Caco-2 (cell line): ENCODE measurements at places on chromosomes 4 and X.

GRCh38 chr4:128776794-128777216 lies 32.7 kb upstream of the JADE1 start:
- DNase-seq: peak; percentile 15

- DNase-seq: no peak
These were observed 68.7 kb downstream of the WFS1 start for GRCh38 chr4:6338175-6338950.

DNA sequence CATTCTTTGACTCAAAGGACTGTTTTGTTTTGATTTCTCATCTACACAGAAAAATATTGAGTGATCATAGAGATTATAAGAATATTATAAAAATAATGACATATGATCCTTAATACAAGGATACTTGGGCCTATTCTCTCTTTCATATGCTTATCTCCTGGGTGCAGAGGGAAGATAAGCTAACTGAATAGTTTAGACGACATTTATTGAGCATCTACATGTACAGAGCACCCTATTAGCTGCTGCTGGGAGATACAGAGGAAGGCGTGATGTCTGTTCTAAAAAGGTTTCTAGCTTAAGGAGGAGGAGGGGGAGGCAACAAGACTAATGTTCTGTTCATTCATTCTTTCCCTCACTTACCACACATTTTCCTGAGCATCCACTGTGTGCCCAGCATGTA lies 106.8 kb downstream of the HDAC8 start:
- DNase-seq: no peak

- peak; percentile 58 for DNase-seq
These were observed 49.1 kb downstream of the ABCG2 start for GRCh38 chr4:88109123-88109881.

DNA sequence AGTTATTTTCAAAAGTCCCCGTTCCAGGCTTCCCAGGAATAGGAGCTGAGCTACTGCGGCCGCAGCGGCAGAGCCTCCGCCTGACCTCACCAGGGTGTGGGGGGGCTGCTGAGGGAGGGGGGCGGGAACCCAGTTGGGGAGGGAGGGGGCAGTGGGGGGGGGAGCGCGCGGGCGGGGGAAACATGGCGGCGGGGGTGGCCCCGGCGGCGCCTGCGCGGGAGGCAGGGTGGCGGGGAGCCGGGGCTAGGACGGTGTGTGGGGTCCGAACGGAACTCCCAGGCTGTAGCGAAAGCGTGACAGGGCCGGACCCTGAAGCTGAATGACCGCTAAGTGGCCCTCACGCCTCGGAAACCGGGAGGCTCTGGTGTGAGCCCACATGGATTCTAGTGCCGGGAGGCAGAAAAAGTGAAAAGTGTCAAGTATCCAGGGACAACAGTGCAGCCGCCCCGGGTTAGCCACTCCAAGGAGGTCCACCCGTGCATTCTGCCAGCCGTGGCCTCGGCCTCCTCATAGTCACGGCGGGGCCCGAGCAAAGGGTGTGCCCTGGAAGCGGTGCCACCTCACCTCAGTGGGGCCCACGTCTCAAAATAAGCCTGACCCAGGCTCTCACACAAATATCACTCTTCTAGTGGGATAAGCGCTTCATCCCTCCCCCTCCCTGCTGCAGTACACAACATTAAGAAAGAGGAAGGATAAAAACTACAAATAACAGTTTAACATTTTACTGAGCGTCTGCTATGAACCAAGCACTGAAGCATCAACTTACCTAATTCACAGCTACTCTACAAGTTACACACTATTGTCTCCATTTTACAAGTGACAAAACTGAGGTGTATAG lies at the start of gene KLHL13:
Gene KLHL13 (minus strand): TSS at position 98 of the 838 bp plus-strand sequence. CDS start 88,337 bp downstream, outside the sequence.
- peak; percentile 49 for DNase-seq

GRCh38 chr4:3502941-3503936 lies 29.0 kb downstream of the LRPAP1 start:
- DNase-seq: no peak

DNA sequence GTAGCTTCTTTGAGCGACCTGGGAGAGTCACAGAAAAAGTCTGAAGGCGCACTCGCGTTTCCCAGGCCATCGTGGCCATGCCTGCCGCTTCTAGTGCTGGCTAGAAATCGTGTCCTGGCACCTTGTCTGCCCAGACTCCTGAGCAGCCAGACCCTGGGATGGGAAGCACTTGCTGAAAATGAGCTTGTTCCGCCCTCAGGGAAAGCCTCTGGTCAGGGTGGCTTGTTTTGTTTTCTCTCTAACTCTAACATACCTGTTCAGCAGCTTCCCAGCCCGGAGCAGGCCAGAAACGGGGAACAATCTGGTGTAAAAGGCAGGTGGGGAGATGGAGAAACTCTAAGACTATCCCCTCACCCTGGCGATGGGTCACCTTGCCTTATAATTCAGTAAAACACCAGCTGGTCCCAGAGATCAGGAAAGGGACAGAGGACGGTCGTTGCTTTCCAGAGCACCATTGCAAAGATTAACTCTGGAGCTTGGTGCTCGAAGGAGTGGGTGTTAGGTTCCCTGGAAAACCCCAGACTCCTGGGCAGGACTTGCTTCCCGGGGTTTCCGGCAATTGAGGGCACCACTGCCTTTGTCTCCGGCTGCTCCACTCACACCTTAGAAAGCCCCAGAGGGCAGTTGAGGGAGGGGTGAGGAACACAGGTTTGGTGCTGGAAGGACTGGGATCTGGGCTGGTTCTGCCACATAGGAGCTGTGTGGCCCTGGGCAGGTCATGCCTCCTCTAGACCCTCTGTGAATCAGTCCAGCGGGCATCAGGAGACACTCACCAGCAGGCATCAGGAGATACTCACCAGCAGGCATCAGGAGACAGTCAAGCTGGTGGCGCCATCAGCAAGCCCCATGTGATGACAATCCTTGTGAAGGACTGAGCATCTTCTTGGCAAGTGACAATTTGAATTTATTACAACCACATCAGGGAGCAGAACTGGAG lies 4.5 kb upstream of the SH3TC1 start:
- DNase-seq: no peak

DNA sequence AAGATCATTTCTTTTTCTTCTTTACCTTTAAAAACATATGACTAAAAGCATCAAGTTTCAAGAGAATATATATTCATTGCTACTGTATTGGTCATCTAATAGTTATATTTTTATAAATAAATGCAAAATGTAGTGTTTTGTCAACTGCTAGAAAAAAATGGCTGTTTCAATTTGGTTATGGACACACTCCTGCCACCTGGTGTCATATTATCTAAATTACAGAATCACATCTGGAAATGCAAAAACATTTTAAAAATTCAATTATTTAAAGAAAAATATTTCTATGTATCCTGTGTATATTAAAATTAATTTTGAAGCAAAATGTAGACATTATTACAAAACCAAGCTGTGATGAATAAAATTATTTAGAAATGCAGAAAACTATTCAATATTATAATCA lies 329.4 kb upstream of the PCDH18 start:
- no peak for DNase-seq

GRCh38 chr4:111228874-111229273 lies 606.0 kb upstream of the PITX2 start:
- DNase-seq: no peak

DNA sequence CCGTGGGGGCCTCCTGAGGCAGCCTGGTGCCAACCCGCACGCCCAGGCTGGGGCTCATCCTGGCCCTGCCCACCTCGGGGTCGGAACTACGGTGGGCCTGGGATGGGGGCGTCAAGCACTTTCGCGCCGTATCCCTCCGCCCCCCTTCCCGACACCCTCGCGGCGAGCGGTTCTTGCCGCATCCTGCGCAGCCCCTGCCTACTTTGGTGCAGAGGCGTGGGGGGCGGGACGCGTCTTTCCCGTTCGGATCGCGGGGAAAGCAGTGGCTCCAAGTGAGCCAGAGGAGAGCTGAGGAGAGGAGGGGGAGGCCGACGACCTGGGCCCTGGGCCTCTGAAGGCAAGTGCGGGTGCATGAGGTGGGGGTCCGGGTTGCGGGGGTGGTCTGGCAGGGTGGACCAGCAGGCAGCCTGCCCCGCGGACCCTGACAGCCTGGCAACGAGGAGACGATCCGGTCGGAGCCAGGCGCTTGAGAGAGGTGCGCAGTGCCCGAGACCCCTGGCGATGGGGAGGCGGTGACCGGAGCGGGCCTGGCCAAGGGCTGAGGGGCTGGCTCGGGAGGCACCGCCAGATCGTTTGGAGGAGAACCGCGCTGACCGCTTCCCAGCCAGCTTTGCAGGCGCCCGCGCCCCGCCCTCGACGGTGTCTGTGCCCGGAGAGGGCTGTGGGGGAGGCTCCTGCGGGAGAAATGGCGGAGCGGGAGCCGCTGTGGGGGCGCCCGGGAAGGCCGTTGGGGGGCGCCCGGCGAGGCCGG lies at the start of gene GPRASP2:
Gene GPRASP2 (plus strand): TSS at position 233 of the 751 bp plus-strand sequence. CDS start 2,422 bp downstream, outside the sequence.
- peak; percentile 26 for DNase-seq

DNA sequence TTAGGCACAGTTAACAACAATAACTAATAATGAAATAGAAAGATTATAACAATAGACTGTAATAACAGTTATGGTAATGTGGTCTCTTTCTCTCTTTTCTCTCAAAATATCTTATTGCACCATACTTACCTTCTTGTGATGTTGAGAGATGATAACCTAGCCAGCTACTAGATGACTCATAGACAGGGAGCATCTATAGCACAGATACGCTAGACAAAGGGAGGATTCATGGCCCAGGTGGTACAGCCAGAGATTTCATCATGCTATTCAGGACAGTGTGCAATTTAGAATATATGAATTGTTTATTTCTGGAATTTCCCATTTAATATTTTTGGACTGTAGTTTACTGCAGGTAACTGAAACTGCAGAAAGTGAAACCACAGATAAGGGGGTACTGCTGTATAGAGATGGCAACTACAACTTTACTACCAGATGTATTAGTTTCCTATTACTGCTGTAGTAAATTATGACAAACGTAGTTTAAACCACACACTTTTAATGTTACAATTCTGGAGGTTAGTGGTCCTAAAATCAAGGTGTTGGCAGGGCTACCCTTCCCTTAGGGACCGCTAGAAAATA lies 41.8 kb upstream of the MAGED1 start:
- no peak for DNase-seq

DNA sequence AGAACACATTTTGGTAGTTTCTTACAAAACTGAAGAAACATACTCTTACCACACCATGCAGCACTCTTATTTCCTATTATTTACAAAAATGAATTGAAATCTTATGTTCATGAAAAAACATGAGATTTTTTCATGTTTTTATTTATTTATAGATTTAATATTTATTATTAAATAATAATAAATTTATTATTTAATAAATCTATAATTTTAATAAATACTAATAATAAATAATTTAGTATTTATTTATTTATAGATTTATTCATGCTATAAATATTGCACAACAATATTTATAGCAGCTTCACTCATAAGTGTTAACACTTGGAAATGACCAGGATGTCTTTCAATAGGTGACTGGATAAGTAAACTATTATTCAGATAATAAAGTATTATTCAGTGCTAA lies 91.6 kb upstream of the CPXCR1 start:
- no peak for DNase-seq

DNA sequence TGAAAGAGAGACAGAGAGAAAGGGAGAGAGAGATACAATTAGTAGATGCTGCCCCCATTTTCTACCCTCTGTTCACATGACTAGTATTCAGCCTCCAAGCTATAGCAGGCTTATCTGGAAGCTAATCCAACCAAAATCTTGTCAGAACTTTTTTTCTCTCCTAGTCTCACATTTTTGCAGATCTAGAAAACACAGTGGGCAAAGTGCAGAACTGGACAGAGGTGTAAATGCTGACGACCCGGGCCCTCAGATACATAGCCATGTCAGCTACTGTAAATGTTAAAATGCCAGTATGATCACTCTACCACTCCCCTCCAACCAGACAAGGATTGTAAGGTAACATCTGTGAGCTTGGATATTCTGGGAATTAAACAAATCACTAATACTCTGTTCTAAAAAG lies 34.3 kb downstream of the GPC3 start:
- no peak for DNase-seq

GRCh38 chr4:159766241-159766640 lies 663.4 kb downstream of the RAPGEF2 start:
- DNase-seq: no peak
